ENCODE measurements at places on chromosomes 1 and 21.

GRCh38 chr1:4772294-4773010 lies 118.0 kb downstream of the AJAP1 start:
- no peak for DNase-seq

GRCh38 chr1:235127732-235128455 lies 743 bp downstream of the TOMM20 start:
- DNase-seq, result no peak

DNA sequence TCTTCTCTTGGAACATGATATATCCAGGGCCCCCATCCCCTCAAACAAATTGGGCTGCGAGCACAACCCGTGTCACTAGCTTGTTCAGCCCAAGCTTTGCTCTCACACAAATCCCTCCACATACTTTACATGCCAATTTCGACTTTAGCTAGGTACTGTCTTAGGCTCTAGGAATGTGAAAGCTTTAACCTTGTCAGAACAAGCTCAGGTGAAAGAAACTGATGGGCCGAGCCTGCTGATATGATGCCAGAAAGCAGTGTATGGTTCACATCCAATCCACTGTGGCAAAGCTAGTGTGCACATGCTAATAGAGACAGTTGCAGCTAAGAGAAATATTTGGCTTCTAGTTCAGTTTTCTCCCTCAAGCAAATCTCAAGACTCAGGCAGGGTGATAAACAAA lies 79.5 kb downstream of the TNFSF18 start:
- DNase-seq, result no peak

DNA sequence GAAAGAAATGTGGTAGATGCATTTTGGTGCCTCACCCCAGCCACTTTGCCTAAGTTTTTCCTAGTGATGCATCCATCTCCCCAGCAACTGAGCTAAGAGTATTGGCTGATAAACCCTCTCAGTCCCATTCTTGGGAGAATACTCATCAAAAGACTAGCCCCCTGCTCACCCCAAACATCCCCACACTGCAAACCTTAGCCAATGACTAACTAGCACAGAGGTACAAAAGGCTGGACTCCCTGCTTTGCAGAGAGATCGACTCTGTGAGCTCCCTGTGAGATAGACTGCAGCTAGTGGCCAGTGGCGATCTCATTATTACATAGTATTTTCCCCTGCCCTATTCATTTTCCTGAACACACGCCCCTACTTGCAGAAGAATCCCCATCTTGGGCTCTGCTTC lies 155.3 kb downstream of the HHIPL2 start:
- DNase-seq, result no peak

DNA sequence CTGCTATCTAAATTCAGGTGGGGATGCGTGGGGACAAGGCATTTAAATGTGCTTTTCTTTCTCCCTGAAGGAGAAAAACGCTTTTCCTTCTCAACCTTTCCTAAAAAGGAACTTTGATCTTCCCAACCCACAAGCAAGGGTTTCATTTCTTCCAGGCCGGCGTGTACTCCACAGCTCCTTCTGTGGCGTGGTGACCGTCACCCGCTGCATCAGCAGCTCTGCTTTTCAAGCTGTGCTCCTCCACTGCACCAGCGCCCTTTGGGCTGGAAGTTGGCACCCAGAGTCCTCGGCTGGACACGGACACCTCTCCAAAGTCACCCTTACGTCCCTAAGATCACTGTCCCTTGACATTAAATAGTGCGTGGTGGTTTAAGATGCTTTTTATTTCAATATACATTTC lies 54.3 kb downstream of the PEX14 start:
- DNase-seq, result no peak

- no peak for DNase-seq
Measured at GRCh38 chr1:27968692-27969091, 8.9 kb downstream of the XKR8 start.

DNA sequence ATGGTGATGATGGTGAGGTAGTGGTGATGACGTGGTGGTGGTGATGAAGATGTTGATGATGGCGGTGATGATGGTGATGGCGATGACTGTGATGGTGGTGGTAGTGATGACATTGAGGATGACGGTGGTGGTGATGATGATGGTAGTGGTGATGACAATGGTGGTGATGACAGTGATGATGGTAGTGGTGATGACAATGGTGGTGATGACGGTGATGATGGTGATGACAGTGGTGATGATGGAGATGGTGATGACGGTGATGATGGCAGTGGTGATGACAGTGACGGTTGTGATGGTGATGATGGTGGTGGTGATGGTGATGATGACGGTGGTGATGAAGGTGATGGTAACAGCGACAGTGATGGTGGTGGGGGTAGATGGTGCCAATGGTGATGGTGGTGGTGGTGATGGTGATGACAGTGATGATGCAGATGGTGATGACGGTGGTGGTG lies 39.4 kb downstream of the FAAP20 start:
- DNase-seq, result no peak

DNA sequence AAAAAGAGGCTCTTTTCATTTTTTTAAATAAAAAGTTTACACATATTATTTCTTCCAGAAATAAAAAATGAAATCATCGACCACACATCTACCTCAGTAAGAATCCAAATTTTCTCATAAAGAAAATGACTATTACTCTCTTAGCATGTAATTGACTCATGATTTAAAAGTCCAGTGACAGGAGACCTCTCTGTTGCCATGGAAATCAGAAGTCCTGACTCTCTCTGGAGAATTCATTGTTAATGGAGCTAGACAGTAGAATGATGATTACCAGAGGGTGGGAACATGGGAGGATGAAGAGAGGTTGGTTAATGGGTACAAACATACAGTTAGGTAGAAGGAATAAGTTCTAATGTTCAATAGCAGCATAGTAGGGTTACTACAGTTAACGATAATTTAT lies 5.0 kb upstream of the CLCA4 start:
- no peak for DNase-seq

DNA sequence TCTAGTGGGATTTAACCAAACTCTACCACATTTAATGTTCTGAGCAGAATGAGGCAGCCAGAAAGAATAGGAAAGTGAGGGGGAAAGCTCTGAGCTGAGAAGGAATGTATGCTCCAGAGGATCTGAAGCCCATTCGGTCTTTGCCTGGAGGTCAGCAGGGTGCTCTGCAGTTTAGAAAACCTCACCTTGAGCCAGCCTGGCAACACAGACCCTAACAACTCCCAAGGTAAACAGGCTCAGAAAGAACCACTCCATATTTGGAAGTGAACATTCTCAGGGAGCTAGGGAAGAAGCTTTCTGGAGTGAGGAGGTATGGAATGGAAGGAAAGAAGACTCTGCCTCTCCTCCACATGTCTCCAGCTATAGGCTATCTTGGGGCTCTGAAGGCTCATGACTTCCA lies 398.8 kb downstream of the SEC16B start:
- DNase-seq, result no peak

GRCh38 chr1:24322470-24323177 lies 3.5 kb downstream of the GRHL3 start:
- DNase-seq, result no peak

DNA sequence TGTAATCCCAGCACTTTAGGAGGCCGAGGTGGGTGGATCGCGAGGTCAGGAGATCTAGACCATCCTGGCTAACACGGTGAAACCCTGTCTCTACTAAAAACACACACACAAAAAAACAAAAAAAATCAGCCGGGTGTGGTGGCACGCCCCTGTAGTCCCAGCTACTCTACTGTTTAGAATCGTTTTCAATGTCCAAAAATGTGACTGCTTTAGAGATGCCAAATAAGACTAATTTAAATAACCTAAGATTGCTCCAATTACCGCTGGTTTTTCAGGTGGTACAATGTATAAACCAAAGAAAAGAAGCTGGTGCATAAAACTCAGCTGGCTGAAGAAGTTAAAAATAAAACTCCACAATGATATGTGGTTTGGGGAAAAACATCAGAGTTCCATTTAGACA lies 132.0 kb downstream of the RERE start:
- no peak for DNase-seq

- no peak for DNase-seq
Measured at GRCh38 chr1:203127666-203128430, at the start of gene ADORA1. Gene ADORA1 (plus strand): TSS chr1:203127726. CDS start chr1:203128842, 1,116 bp downstream.

GRCh38 chr1:164630626-164631396 lies 71.8 kb downstream of the PBX1 start:
- no peak for DNase-seq

DNA sequence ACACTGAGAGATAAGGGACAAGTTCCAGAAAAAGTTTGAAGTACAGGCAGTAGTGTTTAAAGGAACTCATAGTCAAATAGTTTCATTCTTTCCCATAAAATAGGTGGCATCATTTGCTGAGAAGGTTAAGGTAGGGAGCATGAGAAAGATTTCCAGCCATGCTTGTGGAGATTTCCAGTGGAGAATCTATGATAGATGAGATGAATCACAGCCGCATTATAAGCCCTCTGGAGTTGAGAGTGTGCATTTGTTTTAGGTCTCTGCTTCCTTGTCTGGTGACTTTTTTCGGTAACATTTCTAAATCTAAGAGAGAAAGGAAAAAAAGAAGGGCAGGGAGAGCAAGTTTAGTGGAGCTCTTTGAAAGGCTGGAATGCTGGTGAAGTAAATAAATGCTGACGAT lies 108.7 kb downstream of the DISP1 start:
- no peak for DNase-seq

DNA sequence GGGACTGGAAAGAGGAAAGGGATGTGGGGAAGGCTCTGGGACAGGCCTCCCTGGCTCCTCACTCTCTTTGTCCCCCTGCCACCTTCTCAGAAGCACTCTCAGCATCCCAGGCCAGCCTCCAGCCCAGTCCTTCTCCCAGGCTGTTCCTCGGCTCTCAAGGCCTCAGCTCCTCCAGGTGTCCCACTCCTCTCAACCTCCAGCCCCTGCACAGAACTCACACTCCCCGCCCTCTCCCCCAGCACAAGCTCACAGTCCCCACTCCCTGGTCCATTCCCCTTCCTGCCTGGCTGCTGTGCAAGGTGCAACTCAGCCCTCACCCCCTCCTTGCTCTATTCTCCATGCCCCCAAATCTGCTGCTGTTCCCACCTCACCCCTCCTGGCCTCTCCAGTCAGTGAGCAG lies 185.0 kb downstream of the HIVEP3 start:
- no peak for DNase-seq

GRCh38 chr1:173383351-173383750 lies 93.8 kb upstream of the PRDX6 start:
- DNase-seq, result no peak

- DNase-seq, result no peak
Measured at GRCh38 chr1:42137766-42138165, 15.4 kb upstream of the GUCA2B start.

DNA sequence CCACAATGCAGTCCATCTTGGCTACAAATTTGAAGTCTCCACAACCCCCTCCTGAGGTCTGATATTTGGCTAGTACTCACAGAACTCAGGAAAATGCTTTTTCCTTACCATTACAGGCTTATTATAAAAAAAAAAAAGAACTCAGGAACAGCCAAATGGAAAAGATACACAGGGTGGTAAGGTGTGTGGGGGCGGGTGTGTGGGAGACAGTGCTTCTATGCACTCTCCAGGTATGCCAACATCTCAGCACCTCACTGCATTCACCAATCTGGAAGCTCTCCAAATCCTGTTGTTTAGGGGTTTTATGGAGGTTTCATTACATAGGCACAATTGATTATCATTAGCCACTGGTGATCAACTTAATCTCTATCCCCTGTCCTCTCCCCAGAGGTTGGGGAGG lies 126.9 kb downstream of the FAF1 start:
- DNase-seq, result no peak

GRCh38 chr1:30719406-30720270 lies 3.7 kb downstream of the MATN1 start:
- no peak for DNase-seq

- no peak for DNase-seq
Measured at GRCh38 chr1:187244623-187245022, 415.9 kb downstream of the PLA2G4A start.

GRCh38 chr1:212669600-212669999 lies 30.0 kb downstream of the BATF3 start:
- DNase-seq, result no peak

- no peak for DNase-seq
Measured at GRCh38 chr1:207283421-207283820, 38.1 kb upstream of the CD55 start.

GRCh38 chr1:173870252-173871075 lies 2.3 kb downstream of the ZBTB37 start:
- no peak for DNase-seq

DNA sequence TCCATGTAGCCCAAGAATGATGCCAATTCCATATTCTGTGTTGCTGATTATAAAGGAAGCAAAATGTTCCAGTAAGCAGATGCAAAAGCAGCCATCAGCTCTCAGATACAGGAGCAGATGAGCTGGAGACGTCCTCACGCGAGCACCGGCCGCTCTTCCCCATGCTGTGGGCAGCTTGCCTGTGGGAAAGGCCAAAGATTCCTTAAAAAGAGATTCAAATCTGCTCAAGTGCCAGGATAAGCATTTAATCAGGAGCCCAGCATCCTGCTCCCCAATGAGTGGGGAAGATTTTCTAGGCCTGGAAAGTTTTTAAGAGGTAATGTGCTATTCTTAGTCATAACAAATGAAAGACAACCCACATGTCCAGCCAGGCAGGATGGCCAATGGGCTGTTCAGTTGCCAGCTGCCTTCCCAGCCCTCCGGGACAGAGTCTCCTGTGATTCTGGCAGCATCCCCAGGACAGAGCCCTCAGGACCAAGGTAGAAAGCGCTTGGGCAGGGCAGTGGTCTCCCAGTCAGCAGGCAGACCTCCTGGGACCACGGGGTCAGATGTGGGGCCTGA lies 108.2 kb upstream of the TMPRSS2 start:
- no peak for DNase-seq

GRCh38 chr1:60949826-60950197 lies 132.5 kb upstream of the NFIA start:
- no peak for DNase-seq

- no peak for DNase-seq
Measured at GRCh38 chr1:192485692-192486436, 89.7 kb upstream of the RGS1 start.

DNA sequence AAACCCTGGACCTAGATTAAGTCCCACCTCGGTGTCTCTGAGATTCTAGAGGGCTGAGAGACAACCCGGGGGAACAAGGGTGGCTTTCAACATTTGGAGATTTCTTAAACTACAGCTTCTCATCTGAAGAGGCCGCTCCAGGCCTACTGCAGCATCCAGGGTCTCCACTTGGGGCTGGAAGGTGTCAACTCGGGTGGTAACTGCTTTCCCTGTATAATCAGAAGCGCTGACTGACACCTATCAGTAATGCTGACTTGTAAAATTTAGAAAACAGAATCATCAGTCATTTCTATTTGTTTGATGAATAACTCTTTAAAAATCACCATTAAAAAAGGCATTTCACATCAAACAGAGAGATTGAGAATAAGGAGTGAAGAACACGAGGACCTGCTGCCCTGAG lies 226.0 kb downstream of the PBX1 start:
- no peak for DNase-seq

- no peak for DNase-seq
Measured at GRCh38 chr1:14887044-14887566, 266.4 kb upstream of the TMEM51 start.

DNA sequence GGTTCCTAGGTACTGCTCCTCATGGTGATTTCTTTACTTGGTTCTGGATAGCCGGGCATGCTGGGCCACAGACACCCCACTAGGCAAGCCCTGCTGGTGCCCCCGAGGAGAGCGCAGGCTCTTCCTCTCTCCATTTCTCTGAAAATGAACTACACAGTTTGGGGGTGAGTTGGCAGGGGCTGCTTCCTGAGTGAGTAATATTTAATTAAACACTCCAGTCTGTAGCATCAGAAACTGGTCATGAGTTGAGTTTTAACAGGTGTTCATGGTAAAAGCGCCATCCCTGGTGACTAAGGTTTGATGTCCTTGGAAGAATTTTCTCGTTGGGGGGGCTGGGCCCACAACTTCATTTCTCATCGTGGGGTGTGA lies 1.7 kb downstream of the SPSB1 start:
- no peak for DNase-seq
